Amygdala (tissue), 56 donors: ENCODE measurements at places on chromosomes 5 and 9.

DNA sequence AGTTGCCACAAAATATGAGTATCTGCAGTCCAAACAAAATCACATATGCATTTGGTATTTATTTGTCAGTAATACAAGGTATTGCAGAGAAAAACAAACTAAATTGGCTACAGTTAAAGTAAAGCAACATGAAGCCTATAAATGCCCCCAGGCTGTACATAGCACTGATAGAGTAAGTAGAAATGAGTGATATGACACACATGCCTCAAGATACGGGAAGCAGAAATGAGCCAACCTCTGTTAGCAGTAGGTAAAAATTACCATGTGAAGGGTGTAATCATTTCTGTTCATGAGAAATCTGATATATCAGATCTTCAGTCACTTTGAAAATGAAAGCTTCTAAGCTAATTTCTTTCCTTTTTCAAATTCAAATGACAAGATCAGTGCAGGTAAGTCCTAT is 131.1 kb downstream of the CHSY3 start:
- DNase-seq = no peak

DNA sequence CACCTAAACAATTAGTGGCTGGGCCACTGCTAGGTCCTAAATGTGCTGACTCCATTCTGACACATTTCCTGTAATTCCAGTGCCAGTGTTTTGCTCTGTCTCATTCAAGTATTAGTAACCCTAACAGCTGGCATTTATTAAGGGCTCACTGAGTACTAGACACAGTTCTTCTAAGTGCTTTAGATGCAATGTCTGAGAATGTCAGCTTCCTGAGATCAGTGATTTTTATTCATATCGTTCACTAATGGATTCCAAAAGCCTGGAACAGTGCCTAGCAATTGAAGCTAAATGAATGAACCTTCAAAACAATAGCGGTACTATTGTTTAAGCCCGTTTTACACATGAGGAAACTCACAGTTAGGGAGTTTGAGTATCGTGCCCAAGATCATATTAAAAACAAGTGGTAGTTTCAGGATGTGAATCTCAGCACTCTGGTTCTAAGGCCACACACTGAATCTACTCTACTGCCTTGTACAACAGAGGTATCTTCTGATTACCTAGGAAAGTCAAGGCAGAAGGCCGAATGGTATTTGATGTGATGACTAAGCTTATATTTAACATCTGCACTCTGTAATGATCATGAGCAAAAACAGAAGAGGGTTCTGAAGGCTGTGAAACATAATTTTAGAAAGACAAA is 304.0 kb downstream of the PJA2 start:
- no peak for DNase-seq

- no peak for DNase-seq
These were observed 72.6 kb downstream of the SH3RF2 start for GRCh38 chr5:146009020-146009419.

- no peak for DNase-seq
These were observed 32.9 kb upstream of the PRDM12 start for GRCh38 chr9:130631331-130632080.

GRCh38 chr9:74071502-74071901 is 425.6 kb upstream of the RORB start:
- no peak for DNase-seq

GRCh38 chr5:1471997-1472963 is 27.0 kb upstream of the SLC6A3 start:
- DNase-seq = no peak

GRCh38 chr5:2575871-2576270 is 175.6 kb downstream of the IRX2 start:
- no peak for DNase-seq

- no peak for DNase-seq
These were observed 12.4 kb downstream of the G3BP1 start for GRCh38 chr5:151784141-151784540.

GRCh38 chr9:93480728-93481324 is 27.4 kb upstream of the FAM120AOS start:
- DNase-seq = no peak

GRCh38 chr9:127923771-127924170 is 6.8 kb downstream of the PIP5KL1 start:
- no peak for DNase-seq

GRCh38 chr5:117220730-117221129 is 646.1 kb upstream of the SEMA6A start:
- no peak for DNase-seq
